Uterus (tissue), 4 donors: ENCODE measurements at places on chromosomes 1 and 21. TPM values are rescaled to one million over a fixed set of nuclear protein-coding genes. Genes with fewer than 3 reads are reported as not detected.

DNA sequence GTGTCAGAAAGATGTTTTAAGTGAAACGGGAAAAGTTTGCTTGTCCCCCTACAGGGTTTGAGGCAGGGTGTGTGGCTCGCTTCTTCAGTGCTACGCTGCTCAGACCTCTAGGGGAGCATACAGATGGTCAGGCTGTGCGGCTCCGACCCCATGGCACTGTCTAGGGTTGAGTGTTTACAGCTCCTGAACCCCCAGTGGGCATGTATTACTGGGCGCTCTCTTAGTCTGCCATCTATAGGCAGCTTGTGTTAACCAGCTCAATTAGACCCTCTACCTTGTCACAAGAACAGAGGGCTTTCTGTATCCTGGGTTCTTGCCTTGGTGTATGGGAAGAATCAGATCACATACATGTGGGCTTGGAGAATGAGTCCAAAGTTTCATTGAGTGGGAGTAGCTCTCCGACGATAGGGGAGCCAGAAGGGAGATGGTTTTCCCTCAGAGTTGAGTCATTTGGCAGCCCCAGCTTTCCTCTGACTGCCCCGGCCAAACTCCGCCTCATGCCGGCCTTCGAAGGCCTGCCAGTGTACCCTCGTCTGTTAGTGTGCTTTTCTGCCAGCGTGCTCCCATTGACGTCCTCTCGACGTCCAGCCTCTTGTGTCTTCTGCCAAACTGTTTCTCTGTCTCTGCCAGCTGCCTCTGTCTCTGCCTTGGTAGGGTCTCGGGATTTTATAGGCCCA is 38.6 kb upstream of the ADGRL4 start:
- no peak for DNase-seq

DNA sequence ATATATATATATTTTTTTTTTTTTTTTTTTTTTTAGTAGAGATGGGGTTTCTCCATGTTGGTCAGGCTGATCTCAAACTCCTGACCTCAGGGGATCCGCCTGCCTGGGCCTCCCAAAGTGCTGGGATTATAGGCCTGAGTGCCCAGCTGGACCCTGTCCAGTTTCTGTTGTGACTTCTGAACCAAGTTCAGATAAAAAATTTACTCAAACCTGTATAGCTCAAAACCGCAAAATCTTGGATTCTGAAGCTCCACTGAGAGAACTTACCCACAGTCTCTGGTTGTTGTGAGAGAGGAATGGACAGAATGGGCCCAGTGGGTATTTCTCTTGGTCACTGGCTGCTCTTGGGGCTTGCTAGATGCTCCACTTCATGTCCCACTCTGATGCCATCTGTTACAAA is 76.4 kb downstream of the HS2ST1 start:
- no peak for DNase-seq

- DNase-seq, result no peak
Observed at GRCh38 chr1:110235834-110236682, 25.9 kb downstream of the KCNC4 start.

- no peak for DNase-seq
Observed at GRCh38 chr1:111227434-111227833, at the start of gene CHI3L2. Gene CHI3L2 (plus strand): TSS chr1:111227713. CDS start chr1:111227730, 17 bp downstream.

DNA sequence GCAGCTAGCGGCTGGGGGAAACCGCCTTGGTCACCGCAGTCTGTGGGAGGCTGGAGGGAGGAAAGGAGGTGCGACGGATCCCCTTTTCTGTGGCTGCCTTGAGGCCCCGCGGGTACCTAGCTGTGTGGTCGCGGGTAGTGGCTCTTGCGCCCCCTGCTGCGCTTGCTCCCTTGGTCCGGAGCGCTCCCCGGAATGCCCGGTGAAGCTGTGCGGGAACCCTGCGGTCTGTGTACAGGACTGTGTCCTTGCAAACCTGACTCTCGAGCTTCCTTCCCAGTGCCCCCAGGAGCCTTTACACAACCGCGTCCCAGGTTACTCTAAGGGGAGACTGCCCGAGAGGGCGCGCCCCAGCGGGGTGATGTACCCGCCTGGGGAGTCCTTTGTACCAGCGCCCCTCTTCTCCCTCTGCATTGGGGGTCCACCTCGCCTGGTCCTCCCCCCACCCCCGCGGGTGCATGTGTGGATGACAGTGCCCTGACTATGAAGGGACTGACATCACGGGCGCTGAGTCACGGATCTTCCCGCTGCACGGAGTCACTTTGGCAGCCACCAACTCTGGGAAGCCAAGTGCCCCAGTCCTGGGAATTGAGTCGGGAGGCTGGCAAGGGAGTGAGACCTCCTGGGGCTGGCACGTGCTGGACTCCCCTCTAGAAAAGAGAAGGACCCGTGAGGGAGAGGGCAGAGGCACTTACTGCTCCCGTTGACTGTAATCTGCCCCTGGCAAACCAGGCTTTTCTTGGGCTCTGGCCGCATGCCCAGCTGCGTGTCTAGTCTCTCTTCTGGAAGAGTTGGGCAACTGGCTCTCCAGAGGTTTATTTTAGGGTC is 816 bp downstream of the IL6R start:
- peak; percentile 78 for DNase-seq

- DNase-seq, result no peak
Observed at GRCh38 chr21:42456457-42456856, 39.6 kb downstream of the RSPH1 start.

DNA sequence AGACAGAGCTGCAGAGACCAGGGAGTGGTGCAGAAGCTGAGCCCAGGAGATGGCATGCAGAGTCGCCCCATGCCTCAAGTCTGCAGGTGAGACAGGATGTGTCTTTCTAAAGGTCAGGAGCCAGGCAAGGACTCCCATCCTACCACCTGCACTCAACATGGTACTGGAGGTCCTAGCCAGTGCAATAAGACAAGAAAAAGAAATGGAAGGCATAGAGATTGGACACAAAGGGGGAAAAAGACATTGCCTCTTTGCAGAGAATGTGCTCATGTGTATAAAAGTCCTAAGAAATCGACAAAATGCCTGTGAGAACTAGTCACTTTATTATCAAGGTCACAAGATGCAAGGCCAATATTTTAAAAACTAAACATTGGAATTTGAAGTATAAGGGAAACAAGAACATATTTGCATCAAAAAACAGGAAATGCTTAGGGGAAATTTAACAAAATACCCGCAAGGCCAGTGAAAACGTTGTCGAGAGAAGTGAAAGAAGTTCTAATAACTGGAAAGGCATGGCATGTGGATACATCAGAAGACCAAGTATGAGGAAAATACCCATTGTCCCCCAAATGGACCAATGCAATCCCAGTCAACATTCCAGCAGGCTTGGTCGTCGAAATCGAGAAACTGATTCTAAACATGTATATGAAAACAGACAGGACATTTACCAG is 13.2 kb upstream of the PRXL2B start:
- no peak for DNase-seq

DNA sequence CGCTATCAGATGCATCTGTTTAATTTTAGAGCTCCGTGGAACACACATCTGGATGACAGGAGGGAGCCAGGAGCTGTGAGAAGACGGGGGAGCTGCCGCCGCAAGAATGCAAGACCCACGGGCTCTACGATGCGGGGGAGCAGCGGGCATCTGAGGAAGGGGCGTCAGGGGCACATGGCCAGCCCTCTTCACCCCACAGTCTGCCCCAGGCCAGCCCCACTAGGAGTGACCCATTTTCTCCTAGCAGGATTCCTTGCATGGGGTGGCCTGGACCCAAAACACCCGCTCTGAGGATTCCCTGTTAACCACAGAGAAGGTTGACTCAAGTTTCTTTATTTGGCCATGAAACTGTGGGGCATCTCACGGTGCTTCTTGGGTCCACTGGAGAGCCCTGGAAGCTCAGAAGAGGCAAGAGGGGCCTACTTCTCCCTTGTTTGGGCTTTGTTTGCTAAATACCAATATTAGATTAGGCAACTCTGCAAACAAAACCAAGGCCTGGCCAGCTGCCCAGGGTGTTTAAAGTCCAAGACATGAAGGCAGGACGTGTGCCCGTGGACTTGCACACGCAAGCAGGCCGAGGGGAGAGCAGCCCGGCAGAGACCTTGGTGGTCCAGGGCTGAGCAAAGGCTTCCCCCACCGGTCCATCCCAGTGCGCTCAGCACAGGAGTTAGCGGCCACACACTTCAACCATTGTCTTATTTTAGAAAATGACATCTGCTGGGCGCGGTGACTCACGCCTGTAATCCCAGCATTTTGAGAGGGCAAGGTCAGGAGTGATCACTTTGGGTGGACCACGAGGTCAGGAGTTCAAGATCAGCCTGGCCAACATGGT is 89.8 kb downstream of the DHRS3 start:
- peak; percentile 50 for DNase-seq

- peak; percentile 38 for DNase-seq
Observed at GRCh38 chr1:221708987-221709386, 32.9 kb downstream of the DUSP10 start.

DNA sequence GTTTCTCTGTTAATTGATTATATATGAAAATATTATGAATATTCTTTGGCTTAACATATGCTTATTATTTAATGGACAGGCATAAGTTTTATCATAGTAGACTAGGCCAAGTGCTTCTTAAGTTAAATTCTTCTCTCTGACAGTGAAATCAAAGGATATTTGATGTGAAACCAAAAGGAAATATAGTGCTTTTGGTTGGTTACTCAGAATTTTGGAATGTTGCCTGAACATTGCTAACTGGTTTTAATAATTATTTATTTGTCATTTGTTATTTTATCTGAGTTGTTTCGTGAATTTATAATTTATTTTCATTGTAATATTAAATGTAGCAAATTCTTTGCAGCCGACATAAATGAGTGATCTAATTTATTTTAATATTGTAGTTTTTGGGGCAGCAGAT is 18.3 kb downstream of the HOOK1 start:
- DNase-seq, result no peak

DNA sequence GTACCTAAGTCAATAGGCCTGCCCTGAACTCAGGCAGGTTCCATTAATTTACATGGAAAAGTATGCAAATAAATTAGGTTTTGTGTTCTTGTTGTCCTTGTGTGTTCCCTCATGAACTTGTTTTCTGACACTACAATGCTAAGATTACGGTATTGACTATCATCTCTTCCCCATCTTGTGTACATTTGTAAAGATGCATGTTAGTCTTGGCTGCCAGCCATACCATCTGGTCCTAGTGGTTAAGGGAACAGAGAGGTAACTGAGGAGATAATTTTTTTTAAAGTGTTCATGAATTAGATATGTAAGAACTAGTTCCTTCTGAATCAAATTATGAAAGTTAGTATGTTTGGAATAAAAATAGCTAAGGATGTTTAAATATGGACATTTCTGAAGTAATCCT is 167.6 kb upstream of the ADAMTS5 start:
- DNase-seq, result no peak

GRCh38 chr1:100394285-100394684 is 42.0 kb downstream of the CDC14A start:
- no peak for DNase-seq

GRCh38 chr1:88466899-88467580 is 217.0 kb upstream of the PKN2 start:
- no peak for DNase-seq

DNA sequence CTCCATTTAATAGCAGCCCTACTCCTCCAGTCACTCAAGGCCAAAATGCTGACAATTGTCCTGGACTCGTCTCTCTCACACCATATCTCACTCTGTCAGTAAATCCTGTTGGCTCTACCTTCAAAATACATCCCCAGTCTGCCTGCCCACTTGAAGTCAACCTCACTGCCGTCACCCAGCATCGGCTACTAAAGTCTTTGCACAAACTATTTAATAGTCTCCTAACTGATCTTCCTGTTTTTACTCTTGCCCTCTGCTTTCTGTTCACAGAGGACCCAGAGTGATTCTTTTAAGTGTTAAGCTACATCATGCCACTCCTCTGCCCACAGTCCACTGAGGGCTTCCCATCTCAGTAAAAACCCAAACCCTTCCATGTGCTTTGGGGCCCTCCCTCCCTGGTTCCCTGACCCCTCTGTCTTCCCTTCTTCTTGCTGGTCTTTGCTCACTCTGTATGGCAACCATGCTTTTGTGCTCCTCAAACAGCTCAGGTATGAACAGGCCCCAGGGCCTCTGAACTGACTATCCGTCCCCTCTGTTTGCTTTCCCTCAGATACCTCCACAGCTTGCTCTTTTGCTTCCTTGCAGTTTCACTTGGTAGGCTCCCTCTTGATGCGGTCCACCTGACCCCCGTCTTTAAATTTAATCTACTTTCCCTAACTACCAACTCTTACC is 19.0 kb downstream of the RNASEL start:
- DNase-seq, result no peak

- no peak for DNase-seq
Observed at GRCh38 chr1:29414086-29414485, 177.8 kb downstream of the PTPRU start.

DNA sequence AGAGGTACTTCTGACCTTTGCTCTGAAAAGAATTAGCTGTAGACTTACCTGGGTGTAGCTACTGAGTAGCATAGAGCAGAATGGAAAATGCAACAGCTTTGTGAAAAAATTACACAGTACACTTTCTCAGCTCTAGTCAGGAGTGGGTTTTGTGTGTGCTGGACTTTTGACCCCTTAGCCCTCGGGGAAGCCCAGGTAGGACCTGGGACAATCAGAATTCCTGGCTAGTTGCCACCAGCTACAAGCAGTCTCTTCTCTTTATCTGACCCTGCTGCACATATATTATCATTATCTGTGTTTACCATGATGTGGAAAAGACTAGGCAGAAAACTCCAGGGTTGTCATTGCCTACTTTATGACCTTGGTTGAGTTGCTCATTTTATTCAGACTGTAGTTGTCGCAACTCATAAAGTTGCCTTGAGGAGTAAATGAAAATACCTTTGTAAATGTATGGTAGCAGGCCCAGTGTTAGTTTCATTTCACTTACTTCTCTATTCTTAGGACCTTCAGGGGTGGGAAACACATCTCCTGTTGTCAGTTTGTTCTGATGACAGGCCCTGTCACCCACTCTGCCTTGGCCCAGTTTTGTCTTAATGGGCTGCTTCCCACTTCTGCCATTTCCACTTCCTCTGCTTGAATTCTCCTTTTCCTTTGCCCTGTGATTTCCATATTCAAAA is 5.4 kb downstream of the NEK7 start:
- DNase-seq, result no peak

GRCh38 chr21:23249760-23250159 is 2251.6 kb downstream of the NCAM2 start:
- DNase-seq, result no peak

- peak; percentile 58 for DNase-seq
Observed at GRCh38 chr1:40848530-40849189, 13.5 kb downstream of the CITED4 start.

DNA sequence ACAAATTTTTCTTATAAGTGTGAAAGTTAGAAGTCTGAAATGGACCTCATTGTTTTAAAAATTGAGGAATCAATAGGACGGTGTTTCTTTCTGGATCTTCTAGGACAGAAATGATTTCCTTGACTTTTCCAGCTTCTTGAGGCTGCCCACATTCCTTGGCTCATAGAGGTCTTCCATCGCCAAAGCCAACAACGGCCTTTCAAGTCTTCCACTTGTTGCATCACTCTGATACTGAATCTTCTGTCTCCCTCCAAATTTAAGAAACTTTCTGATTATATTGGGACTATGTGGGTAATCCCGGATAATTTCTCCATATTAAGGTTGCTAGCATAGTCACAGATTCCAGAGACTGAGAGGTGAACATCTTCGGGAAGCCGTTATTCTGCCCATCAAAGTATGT is 595.4 kb upstream of the ADAMTS5 start:
- DNase-seq, result no peak

GRCh38 chr1:235326719-235327558 is 1.0 kb downstream of the ARID4B start:
- peak; percentile 24 for DNase-seq

TCEA3 gene
- total RNA-seq, result 34.1 TPM

KCND3 gene
- total RNA-seq, result 13.5 TPM

CRB1 gene
- total RNA-seq, result not detected

TPR gene
- 33.8 TPM for total RNA-seq

CSMD2 gene
- not detected for total RNA-seq

SPRR2A gene
- total RNA-seq, result not detected

XPR1 gene
- total RNA-seq, result 10.0 TPM

CD160 gene
- not detected for total RNA-seq

CDK18 gene
- 11.3 TPM for total RNA-seq
